ENCODE measurements at places on chromosomes 4 and X. TPM values are rescaled to one million over a fixed set of nuclear protein-coding genes. Genes with fewer than 3 reads are reported as not detected.

PF4V1 gene
- total RNA-seq, result not detected

PDLIM3 gene
- total RNA-seq, result 0.25 TPM

SERTM2 gene
- not detected for total RNA-seq

REELD1 gene
- not detected for total RNA-seq

ODAPH gene
- total RNA-seq, result not detected

AFM gene
- not detected for total RNA-seq

HSD17B13 gene
- not detected for total RNA-seq

HMGN5 gene
- total RNA-seq, result 1.3 TPM

AREG gene
- 0.97 TPM for total RNA-seq

CORIN gene
- 0.63 TPM for total RNA-seq

RAB40AL gene
- total RNA-seq, result not detected

XAGE2 gene
- total RNA-seq, result not detected

TLR10 gene
- total RNA-seq, result not detected

CENPVL3 gene
- not detected for total RNA-seq

IL2RG gene
- total RNA-seq, result not detected

ENPP6 gene
- total RNA-seq, result not detected

GABRE gene
- total RNA-seq, result 20.8 TPM

CXCL11 gene
- total RNA-seq, result not detected

SYN1 gene
- total RNA-seq, result not detected
